ENCODE measurements at places on chromosomes 5 and 9.

- no peak for DNase-seq
Measured at GRCh38 chr5:54669285-54669684, 151.7 kb downstream of the SNX18 start.

DNA sequence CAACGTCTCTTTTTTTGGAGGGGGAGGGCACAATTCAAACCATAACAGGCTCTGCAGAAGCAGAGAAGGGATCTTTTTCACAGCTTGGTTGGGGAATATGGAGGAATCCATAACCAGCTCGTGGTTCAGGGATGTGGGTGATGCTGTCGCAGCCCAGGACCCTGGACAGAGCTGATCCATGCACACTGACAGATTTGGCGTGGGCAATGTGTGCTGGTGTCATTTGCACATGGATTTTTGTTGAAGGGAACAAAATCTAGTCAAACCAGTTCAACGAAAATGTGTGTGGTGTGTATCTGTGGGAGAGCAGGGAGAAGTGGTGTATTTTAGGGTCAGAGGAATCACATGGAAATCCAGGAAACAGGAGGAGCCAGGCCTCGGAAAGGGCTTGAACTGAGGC, 4.2 kb downstream of the DOCK2 start:
- peak; percentile 82 for DNase-seq

- DNase-seq, result no peak
Measured at GRCh38 chr5:66012271-66012670, 85.9 kb downstream of the ERBIN start.

DNA sequence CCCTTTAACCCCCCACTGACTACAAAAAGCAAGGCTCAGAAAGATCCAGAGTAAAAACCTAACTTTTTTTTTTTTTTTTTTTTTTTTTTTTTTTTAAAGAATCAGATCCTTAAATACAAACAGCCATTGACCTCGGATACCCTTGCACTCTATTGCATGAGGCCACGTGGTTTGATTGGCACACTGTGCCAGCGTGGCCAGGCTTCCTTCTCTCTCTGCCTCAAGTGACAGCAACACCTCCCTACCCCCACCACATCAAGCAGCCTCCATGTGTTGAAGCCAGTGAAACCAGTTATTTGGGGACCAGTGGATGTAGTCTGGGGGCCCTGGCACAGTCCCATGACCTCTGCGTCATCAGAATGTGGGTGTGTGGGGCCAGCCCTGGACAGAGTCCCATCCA, 71.4 kb downstream of the OTULIN start:
- DNase-seq, result no peak

GRCh38 chr5:168135897-168136296, 155.5 kb upstream of the WWC1 start:
- no peak for DNase-seq

- no peak for DNase-seq
Measured at GRCh38 chr5:179409806-179410205, 64.5 kb upstream of the ADAMTS2 start.

GRCh38 chr9:122551371-122551770, 1.5 kb upstream of the OR1N2 start:
- no peak for DNase-seq

All from LNCaP clone FGC (cell line).